ENCODE measurements at places on chromosomes 11 and 22. TPM values are rescaled to one million over a fixed set of nuclear protein-coding genes. Genes with fewer than 3 reads are reported as not detected.

EFCAB6 gene
- 0.14 TPM for total RNA-seq

PRODH gene
- not detected for total RNA-seq

NLRP14 gene
- total RNA-seq, result 0.05 TPM

TNKS1BP1 gene
- 5.8 TPM for total RNA-seq

MMP10 gene
- total RNA-seq, result not detected

NXPE2 gene
- total RNA-seq, result not detected

ANO9 gene
- total RNA-seq, result 33.0 TPM

OR4A16 gene
- total RNA-seq, result not detected

SEPTIN3 gene
- total RNA-seq, result 1.2 TPM

CDCA5 gene
- total RNA-seq, result 147 TPM

TTC28 gene
- total RNA-seq, result 3.6 TPM

RAB38 gene
- 4.7 TPM for total RNA-seq

RTL10 gene
- total RNA-seq, result 12.8 TPM

CTSC gene
- total RNA-seq, result 292 TPM

ESAM gene
- total RNA-seq, result 0.76 TPM

HEPN1 gene
- total RNA-seq, result not detected

MYBPC3 gene
- not detected for total RNA-seq

OR10A2 gene
- total RNA-seq, result not detected

OR8D1 gene
- total RNA-seq, result not detected
